ENCODE measurements at places on chromosomes 1 and 21. TPM values are rescaled to one million over a fixed set of nuclear protein-coding genes. Genes with fewer than 3 reads are reported as not detected.
A peak's percentile ranks its signal among the peaks of the same experiment; 100 is the strongest.

The GUCA2A gene
- not detected for total RNA-seq

DNA sequence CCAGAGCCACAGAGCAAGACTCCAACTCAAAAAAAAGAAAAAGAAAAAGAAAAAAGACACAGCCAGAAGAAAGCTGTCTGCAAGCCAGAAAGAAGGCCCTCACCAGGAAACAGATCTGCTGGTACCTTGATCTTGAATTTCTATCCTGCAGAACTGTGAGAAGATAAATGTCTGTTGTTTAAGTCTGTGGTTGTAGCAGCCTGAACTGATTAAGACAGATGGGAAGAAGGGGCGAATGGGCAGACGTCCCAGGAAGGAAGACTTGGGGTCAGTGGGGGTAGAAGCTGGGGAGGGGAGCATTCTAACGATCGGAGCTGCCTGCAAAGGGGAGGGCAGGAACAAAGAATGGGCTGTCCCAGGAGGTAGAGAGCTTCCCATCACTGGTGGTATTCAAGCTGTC is 6.3 kb downstream of the SLC2A7 start:
- DNase-seq, result no peak

GRCh38 chr1:21931171-21932093 is 5.7 kb downstream of the HSPG2 start:
- peak; percentile 86 for DNase-seq

DNA sequence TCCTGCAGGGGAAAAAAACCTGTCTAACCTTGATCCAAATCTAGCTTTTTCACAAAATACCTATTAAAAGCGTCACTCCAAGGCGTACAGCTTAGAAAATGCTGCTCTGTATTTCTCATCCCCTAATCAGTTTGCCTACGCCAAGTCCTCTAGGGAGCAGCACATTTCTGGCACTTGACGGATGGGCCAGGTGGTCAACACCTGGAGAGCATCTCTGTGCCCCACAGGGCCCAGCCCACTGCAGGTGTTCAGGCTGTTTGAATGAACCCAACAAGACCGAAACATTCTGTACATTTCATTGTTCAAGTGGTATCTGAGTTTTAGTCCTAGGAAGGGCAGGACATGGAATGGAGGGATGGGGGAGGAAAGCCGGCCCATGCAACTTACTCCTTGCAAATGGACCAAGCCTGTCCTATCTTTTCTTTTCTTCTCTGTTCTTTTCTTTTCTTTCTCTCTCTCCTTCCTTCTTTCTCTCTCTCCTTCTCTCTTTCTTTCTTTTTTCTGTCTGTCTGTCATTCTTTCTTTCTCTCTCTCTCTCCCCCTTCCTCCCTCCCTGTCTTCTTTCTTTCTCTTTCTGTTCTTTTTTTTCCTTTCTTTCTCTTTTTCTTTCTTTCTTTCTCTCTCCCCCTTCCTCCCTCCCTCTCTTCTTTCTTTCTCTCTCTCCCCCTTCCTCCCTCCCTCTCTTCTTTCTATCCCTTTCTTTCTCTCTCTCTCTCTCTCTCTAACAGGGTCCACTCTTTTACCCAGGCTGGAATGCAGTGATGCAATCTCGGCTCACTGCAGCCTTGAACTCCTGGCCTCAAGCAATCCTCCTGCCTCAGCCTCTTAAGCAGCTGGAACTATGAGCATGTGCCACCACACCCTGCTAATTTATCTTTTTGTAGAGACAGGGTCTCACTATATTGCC is 29.1 kb downstream of the IGFN1 start:
- no peak for DNase-seq

GRCh38 chr1:53561503-53562105 is 102.4 kb downstream of the DMRTB1 start:
- DNase-seq, result no peak

DNA sequence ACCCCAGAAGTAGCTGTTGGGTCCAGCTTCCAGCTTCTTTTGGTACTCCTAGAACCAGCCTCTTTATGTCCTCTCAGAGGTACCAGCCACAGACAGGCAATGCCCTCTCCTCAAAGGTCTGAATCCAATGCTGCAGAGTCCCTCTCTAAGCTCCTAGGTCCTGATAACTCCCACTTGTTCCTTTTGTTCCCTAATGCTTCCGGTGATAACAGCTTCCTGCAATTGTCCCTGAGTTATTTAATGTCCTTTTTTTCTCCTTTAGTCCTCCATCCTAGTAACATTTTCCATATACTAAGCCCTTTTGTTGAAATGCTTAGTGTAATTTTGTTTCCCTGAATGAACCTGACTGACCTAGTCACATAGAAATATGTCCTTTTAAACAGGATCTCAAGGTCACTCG is 201.7 kb upstream of the BEND5 start:
- no peak for DNase-seq
